ENCODE measurements at places on chromosomes 2 and 18. TPM values are rescaled to one million over a fixed set of nuclear protein-coding genes. Genes with fewer than 3 reads are reported as not detected.

Gene SPR
- 18.3 TPM for total RNA-seq

Gene FLACC1
- total RNA-seq: 2.0 TPM

Gene SLC40A1
- 19.7 TPM for total RNA-seq

Gene NAT8
- not detected for total RNA-seq

Gene CRACDL
- not detected for total RNA-seq

Gene IL1R2
- total RNA-seq: 4.0 TPM

Gene TOGARAM2
- total RNA-seq: 0.94 TPM

Gene MRPS9
- total RNA-seq: 14.5 TPM

Gene FOXI3
- not detected for total RNA-seq

Gene STAT4
- total RNA-seq: 0.37 TPM

Gene FTCDNL1
- total RNA-seq: not detected

Gene VIT
- 10.0 TPM for total RNA-seq

Gene CDCA7
- 3.9 TPM for total RNA-seq

Gene ZNF532
- total RNA-seq: 46.1 TPM

Gene TLX2
- not detected for total RNA-seq
